ENCODE measurements at places on chromosomes 5 and 9.

- no peak for DNase-seq
These were observed 263.5 kb upstream of the PANK3 start for GRCh38 chr5:168842571-168843205.

DNA sequence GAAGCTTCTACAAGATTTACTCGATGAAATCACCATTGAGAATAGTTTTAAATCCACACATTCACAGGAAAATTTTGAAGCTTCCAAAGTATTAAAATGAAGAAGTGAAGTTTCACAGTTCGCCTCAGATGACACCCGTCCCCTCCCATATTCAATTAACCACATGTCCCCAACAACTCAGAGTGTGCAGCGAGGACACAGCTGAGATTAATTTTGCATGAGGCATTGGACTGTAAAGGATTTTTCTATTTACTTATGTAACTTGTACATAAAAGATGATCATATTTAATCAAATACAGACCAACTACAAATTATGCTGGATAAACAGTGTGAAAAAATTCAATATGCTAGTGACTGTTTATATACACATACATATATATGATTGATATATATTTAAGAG lies 84.7 kb upstream of the OLFM1 start:
- no peak for DNase-seq

DNA sequence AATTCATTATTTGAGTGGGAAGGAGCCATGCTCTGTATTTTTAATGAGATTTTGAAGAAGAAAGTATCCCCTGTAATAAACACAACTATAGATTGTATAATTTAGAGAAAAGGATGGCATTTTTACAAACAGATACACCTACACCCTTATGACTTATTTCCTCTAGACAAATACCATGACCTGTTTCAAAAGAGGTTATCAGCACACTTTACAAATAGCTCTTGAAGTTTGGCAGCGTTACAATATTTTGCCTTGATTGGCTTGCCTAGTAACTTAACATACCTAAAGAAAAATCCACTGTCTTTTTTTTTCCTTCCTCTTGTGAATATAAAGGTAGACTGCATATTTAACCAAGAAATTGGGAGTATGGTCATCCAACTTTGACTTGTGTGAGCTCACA lies 28.5 kb upstream of the CETN3 start:
- DNase-seq, result no peak

- DNase-seq, result no peak
These were observed 3.6 kb downstream of the RPS23 start for GRCh38 chr5:82274343-82275211.

- DNase-seq, result no peak
These were observed 4.3 kb downstream of the SPATA24 start for GRCh38 chr5:139399501-139400121.

- no peak for DNase-seq
These were observed 7.8 kb downstream of the IER5L start for GRCh38 chr9:129170229-129170628.

DNA sequence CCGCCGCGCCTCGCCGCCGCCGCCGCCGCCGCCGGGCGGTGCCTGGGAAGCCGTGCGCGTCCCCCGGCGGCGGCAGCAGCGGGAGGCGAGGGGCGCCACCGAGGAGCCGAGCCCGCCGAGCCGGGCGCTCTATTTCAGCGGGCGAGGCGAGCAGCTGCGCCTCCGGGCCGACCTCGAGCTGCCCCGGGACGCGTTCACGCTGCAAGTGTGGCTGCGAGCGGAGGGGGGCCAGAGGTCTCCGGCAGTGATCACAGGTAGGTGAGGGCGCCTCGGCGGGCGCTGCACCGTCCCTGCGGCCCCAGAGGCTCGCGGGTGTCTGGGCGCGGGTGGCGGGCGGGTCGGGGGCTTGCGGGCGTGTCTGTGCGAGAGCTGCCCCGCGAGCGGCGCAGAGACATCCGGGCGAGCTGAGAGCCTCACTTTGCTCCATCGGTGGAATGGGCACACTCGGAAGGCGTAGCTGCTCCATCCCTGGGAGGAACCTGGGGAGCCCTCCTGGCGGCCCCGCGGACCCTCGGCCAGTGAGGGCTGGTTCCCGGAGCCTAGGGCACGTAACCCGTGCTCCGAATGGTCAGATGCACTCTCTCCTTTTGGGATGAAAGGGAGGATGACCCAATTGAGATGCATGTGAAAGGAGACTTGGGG lies 864 bp downstream of the PAPPA start:
- DNase-seq, result no peak

GRCh38 chr5:1445313-1445688 lies at the start of gene SLC6A3:
Gene SLC6A3, minus strand, starts transcription at chr5:1445440. Its CDS starts 2,243 bp downstream, at chr5:1443197.
- DNase-seq, result no peak

- no peak for DNase-seq
These were observed 88.0 kb downstream of the FNBP1 start for GRCh38 chr9:129954868-129955550.

DNA sequence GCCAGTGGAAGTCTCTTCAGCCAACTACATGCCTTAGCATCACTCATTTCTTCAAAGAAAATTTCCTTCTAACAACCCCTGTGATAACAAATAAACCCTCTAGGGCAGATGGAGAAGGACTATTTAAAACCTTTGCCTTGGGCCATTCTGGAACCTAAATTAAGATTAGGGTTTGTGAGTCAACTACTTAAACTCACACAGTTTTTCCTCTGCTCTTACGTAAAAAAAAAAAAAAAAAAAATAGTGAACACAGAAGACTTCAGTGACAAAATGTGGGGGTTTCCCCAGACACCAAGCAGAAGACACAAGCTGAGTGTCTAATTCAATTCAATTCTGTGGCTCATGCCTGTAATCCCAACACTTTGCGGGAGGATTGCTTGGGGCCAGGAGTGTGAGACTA lies 65.8 kb upstream of the ERCC6L2 start:
- DNase-seq, result no peak

- no peak for DNase-seq
These were observed 44.9 kb downstream of the ADAMTS12 start for GRCh38 chr5:33846851-33847250.

GRCh38 chr9:136054146-136054545 lies 40.9 kb downstream of the NACC2 start:
- DNase-seq, result no peak

GRCh38 chr9:20187318-20187717 lies 398.5 kb upstream of the SLC24A2 start:
- DNase-seq, result no peak

DNA sequence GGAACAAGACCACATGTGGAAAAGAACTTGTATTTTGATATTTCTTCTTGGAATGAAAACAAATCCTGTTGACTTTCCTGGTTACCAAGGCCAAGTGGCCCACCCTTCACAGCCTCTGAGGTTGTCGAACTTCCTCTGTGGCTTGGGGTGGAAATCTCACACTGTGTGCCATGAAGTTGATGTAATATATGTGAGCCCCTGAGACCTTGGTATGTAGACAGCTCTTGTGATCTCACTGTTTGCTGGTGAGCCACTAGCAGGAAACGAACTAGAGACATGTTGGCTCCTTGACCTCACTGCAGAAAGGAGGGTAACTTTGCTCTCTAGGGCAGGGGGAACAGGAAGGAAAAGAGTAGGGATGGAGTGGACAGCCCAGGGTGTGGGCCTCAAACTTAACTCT lies 159.4 kb downstream of the ARHGAP26 start:
- no peak for DNase-seq

DNA sequence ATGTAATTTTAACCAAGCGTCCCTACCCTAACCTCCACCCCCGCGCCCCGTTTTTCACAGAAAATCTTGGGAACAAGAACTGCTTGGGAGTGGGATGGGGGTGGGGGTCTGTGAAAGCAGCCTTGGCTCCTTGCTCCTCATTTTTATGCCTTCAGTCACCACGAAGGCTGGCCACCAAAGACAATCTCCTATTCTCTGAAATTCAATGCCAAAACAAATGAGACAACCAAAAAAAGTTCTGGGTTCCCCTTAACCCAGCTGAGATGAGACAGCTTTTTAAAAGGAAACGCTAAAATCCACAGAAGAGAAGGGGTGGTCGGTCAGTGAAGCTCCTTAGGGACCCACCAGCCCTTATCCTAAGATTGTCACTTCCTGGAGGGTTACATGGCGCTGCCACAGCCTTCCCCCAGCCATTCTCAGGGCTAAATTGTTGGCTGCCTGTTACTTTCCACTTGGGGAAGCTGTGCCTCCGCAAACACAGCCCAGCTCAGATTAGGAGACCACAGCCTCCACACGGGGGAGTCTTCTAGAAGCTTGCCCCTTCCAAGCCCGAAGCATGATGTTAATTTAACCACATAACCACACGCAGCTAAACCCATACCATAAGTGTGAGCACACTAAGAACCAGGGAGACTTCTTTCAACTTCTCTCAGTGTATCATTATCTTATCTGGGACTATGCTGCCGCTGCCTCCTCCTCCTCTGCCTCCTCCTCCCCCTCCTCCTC lies 136.3 kb downstream of the FOXD1 start:
- DNase-seq, result no peak

DNA sequence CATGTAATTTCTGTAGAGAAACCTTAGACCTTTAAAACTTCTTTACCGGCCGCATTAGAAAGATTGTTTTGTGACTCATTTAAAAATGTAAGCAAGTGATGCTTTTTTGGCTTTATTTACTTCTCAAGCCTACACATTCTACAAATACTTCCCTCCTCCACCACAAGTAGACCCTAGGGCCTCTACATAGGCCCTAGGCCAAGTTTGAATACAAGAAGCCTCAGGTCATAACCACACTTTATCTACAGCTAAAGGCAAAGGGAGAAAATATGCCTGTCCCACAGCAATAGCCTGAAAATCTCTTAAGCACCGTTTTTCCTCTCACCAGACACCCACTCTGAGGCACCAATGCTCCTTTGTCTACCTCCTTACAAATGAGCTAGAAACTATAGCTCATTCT lies 53.9 kb downstream of the CSNK1A1 start:
- no peak for DNase-seq

DNA sequence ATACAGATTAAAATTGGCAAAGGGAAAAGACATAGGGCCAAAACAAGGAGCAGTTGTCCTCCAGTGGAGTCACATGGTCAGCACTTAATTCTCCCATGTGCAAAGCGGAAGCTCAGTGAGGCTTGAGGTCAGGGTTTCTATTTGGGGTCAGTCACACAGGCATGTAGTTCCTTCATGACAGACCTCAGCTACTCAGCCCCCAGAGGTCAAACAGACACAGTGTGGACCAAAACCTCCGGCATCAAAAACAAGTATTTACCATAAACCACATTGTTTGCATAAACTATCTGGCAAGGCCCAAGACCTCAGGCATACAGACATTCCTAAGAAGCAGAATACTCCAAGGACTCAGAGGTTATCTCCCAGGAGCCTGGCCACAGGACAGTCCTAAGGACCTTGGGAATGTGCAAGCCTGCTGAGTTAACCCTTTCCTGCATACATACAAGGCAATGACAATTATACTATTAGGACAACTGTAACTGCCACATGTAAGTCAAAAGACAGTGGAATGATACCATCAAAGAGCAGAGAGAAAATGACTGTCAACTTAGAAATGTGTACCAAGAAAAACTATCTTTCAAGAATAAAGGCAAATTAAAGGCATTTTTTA lies 28.7 kb upstream of the FNIP1 start:
- no peak for DNase-seq

DNA sequence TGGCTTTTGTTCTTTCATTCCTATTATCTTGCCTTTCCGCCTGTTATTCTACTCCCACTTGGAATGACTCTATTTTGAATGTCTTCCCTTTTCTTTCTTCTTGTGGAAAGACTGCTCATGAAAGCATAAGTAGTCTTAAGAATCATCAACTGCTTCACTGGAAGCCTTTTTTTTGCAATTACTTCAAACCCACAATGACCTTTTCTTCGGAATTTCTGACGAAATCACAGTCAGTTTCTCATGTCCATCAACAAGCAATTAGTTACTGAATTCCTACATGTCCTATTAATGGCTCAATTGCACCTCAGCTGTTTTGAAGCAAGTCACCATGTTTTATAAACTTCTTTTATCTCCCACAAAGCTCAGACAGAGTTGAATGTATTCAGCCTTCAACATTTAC lies 196.2 kb downstream of the TARS1 start:
- DNase-seq, result no peak

- peak; percentile 66 for DNase-seq
These were observed at the start of gene PDZD2 for GRCh38 chr5:31638748-31639418. Gene PDZD2, plus strand, starts transcription at chr5:31639131.

- no peak for DNase-seq
These were observed 9.2 kb downstream of the CDC26 start for GRCh38 chr9:113266174-113266573.

- no peak for DNase-seq
These were observed 154.3 kb downstream of the DENND1A start for GRCh38 chr9:123775289-123776284.

DNA sequence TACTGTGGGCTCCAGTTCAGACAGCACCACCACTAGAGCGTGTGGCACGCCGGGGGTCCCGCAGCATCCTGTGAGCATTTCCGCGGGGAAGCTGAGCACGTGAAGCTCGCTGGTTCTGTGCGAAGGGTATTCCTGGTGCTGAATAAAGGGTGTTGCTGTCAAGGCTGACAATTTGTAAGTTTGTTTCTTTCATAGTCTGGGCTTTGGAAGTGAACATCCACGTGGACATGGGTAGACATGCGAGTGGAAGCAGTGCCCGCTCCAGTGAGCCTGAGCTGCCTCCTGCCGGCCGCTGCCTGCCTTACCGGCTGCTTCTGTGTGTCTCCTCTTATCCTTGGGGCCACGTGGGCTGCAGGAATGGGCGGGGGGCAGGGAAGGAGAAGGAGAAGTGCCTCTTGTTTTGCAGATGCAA lies 14.7 kb downstream of the NDUFS6 start:
- no peak for DNase-seq

DNA sequence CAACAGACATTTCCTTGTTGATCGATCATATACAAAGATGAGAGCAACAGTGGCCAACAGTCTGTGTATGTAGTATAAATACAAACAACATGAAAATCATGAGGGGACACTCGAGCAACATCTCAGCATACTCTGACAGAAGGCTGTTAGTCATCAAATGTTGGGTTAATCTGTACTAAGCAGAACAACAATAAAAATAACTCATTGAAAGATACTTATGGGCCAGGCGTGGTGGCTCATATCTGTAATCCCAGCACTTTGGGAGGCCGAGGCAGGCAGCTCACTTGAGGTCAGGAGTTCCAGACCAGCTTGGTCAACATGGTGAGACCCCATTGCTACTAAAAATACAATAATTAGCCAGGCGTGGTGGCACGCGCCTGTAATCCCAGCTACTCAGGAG lies 67.3 kb downstream of the SCAI start:
- no peak for DNase-seq

- no peak for DNase-seq
These were observed 67.1 kb upstream of the UNC5A start for GRCh38 chr5:176743136-176743861.

GRCh38 chr5:59152701-59153245 lies 569.9 kb downstream of the RAB3C start:
- DNase-seq, result no peak

- DNase-seq, result no peak
These were observed 7.1 kb downstream of the NEK6 start for GRCh38 chr9:124264823-124265233.

GRCh38 chr5:154209591-154210081 lies 19.1 kb downstream of the GALNT10 start:
- no peak for DNase-seq

DNA sequence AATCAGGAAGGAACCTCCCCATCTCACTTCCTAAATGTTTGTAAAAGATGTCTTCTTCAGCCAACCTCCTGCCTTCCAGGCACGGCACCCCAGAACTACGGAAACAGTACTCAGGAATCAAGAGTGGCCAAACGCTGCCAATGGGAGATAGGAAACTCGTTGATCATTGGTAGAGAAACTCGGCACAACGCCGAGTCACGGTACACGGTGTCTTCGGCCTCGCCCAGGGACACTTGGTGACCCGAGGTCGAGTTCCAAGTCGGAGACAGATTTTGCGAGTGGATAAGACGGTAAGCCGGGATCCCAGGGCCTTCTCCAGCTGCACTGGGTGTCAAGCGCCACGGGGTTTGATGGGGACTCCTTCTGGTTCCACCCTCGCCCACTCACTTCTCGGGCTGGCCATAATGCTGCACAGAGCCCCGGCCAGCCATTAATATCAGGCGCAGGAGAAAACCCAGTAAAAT lies 343 bp downstream of the KIAA0825 start:
- peak; percentile 31 for DNase-seq

Data from stimulated activated CD4-positive, alpha-beta T cell treated with anti-CD3 and anti-CD28 coated beads, Interleukin-1b, Interleukin-23, amount 100 ng/mL, for 48 hours (primary cell).